ENCODE measurements at places on chromosomes 6 and 20.

DNA sequence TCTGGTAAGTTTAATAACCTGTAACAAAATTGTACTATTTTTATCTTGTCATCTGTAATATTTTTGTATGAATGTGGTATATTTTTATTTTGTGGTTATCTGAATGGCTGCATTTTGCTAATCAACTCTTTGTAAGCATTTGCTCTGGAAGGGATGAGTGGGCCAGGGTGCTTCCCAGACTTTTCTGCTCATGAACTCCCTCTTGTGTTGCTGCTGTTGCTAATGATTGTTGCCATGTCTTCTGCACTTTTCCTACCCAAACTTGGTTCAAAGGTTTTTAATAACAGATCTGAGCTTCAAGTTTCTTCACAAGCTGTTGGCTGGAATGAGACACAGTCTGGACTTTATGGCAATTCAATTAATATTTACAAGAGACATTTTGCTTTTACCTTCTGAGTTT lies 1005.7 kb downstream of the HACE1 start:
- no peak for DNase-seq

- no peak for DNase-seq
Measured at GRCh38 chr6:55450005-55450404, 122.7 kb downstream of the GFRAL start.

GRCh38 chr6:135325624-135326424 lies 144.7 kb downstream of the MYB start:
- DNase-seq, result no peak

GRCh38 chr6:162306616-162307015 lies 420.9 kb downstream of the PRKN start:
- no peak for DNase-seq
